Peyer's patch (tissue), 4 donors: ENCODE measurements at places on chromosomes 3 and 15.

GRCh38 chr3:64240396-64240795 lies 15.1 kb upstream of the PRICKLE2 start:
- no peak for DNase-seq

DNA sequence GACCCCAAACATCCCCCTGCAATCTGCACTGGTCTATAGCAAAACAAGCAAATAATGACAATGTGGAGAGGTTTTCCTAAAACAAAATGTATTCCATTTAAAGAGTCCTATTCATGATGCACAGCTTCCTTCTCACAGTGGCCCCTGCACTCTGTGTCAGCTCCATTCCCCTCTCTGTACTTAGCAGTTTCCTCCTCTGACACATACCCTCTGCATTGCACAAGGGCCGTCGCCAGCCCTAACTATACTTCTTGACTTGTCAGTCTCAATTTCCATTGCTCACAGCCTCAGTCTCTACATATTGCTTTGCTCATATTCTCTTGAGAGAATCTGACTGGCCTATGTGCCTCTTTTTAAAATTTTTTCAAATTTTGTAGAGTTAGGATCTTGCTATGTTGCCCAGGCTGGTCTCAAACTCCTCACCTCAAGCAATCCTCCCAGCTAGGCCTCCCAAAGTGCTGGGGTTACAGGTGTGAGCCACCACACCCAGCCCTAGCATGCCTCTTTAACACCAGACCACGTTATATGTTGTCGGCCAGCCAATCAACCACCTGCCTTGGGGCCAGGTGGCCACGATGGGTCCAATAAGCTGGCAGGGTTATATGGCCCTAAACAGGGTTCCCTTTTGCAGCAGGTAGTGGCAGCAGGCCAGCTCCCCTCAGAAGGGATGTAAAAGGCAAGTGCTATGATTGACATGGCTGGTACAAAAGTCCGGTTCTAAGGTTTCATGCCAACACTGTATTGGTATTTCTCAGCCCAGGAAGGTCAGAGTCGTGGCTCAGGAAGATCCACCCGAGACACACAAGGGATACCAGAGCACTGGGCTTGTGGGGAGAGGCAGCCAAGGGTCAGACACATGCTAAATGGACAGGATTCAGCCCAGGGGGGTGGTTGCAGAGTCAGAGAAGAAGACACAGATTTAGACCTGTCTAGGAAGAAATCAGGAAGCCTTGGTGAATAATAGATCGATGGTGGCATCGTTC lies 59.0 kb upstream of the SMAD3 start:
- no peak for DNase-seq

- no peak for DNase-seq
These were observed 82.6 kb downstream of the RPLP1 start for GRCh38 chr15:69535101-69535638.

DNA sequence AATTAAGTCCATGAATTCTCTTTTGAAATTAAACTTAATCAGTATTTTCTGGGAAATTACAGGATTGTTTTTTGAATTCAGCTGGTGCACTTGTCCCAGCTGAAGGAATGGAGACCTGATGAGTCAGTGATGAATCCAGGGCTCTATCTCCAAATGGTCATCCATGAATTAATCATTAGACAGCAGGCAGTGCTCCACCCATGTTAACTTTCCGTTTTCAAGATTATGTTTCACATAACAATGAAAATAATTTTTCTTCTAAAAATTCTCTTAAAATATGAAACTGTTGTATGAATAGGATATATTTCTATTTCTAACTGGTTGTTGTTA lies 13.9 kb upstream of the PAQR9 start:
- no peak for DNase-seq

GRCh38 chr3:133663569-133664313 lies 2.0 kb upstream of the TOPBP1 start:
- DNase-seq = no peak

GRCh38 chr15:96882121-96882772 lies 551.7 kb downstream of the NR2F2 start:
- DNase-seq = no peak

- DNase-seq = no peak
These were observed 796.0 kb downstream of the ROBO2 start for GRCh38 chr3:77835921-77836320.

- DNase-seq = no peak
These were observed 159.9 kb downstream of the MAGI1 start for GRCh38 chr3:65878831-65879230.

- no peak for DNase-seq
These were observed 36.6 kb upstream of the SH3GL3 start for GRCh38 chr15:83410532-83410931.

GRCh38 chr3:22377421-22377820 lies 626.4 kb upstream of the ZNF385D start:
- DNase-seq = no peak

- peak; percentile 68 for DNase-seq
These were observed 2.5 kb upstream of the PLCB2 start for GRCh38 chr15:40310001-40310959.

DNA sequence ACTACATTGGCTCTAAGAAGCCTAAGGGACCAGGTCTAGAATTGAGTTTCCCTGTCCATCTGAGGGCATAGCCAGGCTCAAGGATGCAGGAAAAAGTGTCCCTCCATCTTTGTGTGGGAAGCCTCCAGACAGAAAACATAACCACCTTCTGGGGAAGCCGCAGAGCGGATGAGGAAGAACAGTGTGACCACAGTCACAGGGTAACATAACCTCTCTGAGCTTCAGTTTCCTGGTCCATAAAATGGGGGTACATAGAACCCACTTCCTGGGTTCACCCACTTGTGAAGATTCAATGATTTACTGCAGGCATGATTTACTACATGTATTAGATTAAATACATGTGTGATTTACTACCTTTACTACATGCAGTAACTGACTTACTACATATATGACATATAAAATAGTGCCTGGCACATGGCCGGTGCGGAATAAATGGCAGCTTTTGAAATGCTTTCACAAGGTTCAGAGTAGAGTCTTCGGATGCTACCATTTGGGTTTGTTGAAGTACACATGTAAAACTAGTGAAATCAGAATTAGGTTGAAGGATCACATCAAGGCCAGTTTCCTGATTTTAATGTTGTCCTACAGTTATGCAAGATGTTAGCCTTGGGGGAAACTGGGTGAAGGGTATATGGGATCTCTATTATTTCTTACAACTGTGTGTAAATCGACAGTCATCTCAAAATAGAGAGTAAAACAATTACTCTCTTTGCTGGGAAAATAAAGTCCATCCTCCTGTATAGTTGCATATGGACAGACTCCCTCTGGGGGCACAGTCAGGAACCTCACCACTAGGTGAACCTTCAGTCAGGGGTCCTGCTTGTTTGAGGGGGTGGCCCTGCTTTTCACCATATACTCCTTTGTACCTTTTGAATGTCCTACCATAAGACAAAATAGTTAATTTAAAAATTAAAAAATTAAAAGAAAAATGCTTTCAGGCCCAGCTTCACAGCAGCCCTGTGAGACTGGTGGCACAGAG lies 86.0 kb downstream of the SEMA5B start:
- DNase-seq = no peak

DNA sequence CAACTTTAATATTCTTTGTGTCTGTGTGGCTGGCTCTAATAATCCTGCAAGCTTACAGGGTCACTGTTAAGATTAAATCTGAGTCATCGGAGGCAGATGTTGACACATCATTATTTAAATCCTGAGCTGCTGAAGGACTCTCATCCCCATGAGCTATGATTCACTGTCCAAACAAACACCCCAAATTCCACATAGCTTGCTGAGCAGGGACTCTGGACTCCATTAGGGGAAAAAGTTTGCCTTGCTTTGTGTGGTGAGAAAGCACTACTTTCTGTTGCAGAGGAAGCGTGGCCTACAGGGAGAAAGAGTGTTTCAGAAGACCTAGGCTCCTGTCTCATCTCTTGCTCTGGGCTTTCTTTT lies 213.7 kb downstream of the PDCD6IP start:
- peak; percentile 50 for DNase-seq
